ENCODE measurements at places on chromosomes 12 and 14.

DNA sequence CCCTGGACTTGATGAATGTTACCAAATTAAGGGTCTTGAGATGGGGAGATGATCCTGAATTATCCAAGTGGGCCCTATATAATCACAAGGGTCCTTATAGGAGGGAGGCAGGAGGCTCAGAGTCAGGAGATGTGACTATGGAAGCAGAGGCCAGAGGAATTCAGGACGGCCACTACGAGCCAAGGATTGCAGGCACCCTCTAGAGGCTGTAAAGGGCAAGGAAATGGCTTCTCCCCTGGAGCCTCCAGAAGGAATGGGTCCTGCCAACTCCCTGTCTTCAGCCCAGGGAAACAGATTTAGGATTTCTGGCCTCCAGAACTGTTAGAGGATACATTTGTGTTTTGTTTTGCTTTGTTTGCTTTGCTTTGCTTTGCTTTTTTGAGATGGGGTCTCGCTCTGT, 8.8 kb downstream of the BDKRB1 start:
- no peak for DNase-seq

DNA sequence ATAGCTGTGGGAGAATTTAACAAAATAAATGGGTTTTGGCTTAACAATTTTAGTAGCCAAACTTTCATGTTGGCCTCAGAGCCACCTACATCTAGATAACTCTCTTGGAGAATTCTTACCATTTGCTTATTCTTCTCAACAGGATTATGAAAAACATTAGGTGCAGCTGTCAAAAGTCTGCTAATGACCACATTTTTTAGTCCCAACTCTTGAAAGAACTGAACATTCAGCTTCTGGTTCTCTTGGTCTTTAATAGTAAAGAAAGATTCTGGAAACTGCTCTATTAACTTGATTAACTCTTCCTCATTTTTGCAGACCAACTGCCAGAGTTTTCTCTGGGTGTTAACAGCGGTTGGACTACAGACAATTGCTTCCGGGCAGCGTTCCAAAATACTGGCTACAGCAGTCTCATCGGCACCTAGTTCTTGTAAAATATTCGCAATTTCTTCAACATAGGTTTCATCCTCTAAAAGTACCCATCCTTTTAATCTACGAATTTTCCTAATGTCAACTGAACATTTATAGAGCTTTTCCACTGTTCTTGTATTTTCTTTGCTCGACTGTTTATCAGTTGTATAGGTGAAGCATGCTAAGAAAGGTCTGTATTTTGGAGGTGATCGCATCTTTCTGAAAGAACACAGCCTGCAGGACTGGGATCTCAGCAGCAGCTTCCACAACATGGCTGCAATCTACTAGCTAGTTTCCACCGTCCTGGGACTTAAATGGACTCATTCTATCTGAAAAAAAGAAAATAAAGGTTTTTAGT, 8.7 kb downstream of the MTERF2 start:
- DNase-seq, result no peak

GRCh38 chr12:54579696-54580333, 8.6 kb downstream of the PPP1R1A start:
- DNase-seq, result peak; percentile 81

- no peak for DNase-seq
These were observed 20.7 kb upstream of the NEK9 start for GRCh38 chr14:75147423-75148071.

DNA sequence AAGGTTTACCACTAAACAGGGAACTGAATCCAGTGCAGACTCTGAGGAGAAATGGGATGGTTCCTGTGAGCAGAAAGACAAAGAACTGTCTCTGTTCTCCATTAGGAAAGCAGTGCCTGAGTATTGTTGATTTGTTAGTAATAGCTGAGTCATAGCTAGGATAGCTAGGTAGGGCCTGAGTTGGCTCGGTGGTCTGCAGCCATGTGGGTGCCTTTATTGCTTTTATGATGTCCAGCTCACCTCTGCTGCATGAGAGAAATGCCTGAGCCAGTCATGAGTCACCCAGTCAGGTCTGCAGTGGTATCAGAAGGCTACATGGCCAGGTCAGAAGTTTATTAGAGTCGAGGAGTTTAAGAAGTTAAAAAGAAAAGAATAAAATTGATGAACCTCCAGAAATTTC, 24.2 kb downstream of the TRHDE start:
- DNase-seq, result no peak

DNA sequence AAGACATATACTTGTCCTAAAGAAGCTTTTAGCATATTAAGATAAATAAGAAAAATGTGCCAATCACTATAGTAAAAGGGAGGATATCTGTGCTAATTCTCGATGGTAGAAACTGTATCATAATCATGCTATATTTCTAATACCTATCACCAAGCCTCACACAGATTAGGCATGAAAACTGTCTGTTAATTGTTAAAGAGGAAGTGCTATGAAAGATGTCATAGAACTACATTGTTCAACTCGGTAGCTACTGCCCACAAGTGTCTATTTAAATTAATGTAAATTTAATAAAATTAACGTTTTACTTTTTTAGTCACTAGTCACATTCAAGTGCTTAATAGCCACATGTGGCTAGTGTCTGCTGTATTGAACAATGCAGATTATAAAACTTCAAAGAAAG, 77.5 kb upstream of the KICS2 start:
- no peak for DNase-seq

Data from activated gamma-delta T cell treated with Interleukin-2 at 50 U/mL for 16 hours (primary cell).